T-helper 2 cell (primary cell): ENCODE measurements at places on chromosomes 6 and 20.

GRCh38 chr6:29905286-29905685 lies 37.0 kb upstream of the HLA-A start:
- DNase-seq, result no peak

GRCh38 chr6:106063448-106063850 lies 22.7 kb upstream of the PRDM1 start:
- DNase-seq, result no peak

GRCh38 chr6:45024610-45025009 lies 303.5 kb upstream of the RUNX2 start:
- DNase-seq, result no peak

- DNase-seq, result no peak
Observed at GRCh38 chr6:28490205-28490890, 25.2 kb downstream of the GPX6 start.

GRCh38 chr6:56992703-56993102 lies 37.8 kb downstream of the BEND6 start:
- no peak for DNase-seq

DNA sequence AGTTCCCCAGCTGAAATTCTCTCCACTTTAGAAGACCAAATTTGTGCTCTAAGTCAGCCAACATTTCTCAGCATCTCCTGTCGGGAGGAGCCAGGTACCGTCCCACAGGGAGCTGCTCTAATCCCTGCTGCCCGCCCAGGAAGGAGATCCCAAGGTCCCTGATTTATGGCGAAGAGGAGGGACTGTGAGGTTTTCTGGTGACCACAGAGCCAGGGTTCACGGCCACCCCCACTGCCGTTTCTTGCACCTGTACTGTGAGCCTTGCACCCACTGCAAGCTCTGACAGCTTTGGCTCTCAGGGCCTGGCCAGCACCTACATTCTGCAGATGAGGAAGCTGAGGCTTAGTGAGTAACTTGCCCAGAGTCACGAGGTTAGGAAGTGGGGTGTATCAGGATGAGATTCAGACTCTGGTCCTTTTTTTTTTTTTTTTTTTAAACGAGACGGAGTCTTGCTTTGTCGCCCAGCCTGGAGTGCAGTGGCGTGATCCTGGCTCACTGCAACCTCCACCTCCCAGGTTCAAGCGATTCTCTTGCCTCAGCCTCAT lies 34.9 kb downstream of the FOXC1 start:
- DNase-seq, result no peak

DNA sequence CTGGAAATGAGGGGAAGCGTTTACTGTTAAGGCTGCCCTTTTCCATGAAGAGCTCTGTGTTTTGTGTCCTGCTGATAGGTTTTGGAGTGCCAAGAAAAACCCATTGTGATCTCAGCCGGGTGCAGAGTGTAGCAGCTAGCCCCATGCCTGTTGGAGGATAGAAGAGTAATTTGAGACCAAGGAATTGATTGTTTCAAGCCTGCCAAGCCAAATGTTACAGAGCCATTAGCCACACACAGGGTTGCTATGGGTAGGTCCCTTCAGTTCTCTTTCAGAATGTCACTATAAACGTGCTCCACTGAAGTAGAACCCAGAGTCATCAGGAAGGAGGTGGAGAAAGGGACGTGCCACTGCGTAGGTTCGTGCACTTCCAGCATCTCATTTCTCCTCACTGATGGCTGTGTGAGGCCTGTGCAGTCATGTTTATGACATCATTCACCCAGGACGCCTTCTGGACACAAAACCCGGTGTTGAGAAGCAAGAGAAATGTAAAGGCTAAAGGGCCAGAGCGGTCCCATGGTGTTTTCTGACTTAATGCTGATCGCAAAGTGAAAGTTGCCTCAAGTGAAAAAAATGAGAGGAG lies 6.6 kb downstream of the GMPR start:
- DNase-seq, result no peak

DNA sequence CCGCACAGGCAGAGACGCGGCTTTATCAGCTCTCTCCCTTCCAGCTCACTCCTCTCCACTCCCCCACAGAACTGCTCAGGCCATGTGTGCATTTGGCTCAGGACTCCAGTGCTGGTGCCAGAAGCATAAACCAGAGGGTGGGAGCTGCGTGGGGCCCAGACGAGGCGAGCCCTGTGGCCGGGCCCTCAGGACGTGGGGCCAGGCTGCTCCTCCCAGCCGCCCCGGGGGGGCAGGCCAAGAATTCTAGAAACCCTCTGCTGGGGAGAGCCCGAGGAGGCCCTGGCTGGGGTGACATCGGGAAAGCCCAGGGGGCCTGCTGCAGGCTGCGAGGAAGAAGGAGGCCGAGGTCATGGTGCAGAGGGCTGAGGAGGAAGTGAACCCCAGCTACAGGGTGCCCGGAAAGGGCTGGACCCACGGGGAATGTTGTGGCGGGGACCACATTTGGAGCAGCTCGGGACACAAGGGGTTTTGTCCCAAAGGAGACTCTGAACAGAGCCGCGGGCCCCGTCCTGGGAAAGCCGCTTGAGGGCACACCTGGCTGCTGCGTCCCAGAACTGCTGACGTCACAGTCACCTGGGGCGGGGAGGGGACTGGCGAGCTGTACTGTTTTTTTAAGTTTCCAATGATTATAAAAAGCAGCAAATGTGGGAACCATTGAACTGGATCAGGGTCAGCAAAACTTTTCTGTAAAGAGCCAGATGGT lies 107.1 kb downstream of the BANF2 start:
- no peak for DNase-seq

- DNase-seq, result no peak
Observed at GRCh38 chr6:14312587-14312986, 195.0 kb downstream of the CD83 start.

DNA sequence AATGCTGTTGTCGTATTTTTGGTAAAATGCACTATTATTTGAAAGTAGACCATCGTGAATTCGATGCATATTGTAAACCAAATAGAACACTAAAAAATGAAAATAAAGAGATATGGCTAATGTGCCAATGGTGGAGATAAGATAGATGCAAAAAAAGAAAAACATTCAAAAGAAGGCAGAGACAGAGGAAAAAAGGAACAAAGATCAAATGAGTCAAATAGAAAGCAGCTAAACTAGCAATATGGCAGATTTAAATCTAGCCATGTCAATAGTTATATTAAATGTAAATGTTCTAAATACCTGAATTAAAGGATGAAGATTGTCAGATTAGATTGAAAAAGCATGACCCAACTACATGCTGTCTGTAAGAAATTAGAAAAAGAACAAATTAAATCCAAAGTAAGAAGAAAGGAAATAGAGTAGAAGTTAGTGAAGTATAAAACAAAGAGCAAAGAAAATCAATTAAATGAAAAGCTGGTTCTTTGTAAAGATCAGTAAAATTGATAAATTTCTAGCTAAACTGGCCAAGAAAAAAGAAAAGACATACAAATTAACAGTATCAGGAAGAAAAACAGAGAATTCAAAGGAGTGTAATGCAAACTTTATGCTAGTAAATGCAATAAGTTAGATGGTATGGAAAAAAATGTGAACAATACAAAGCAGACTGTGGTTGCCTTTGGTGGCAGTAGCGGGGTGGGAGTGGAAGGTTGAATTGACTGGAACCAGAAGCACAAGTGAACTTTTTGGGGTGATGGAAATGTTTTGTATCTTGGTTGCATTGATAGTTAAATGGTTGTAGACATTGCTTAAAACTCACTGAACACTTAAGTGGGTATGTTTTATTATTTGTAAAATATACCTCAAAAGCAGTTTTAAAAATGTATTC lies 44.8 kb downstream of the PTPN1 start:
- no peak for DNase-seq

GRCh38 chr20:45814314-45814713 lies 1.9 kb downstream of the UBE2C start:
- DNase-seq, result no peak

- no peak for DNase-seq
Observed at GRCh38 chr6:158609455-158610155, 34.9 kb downstream of the DYNLT1 start.

GRCh38 chr6:89412071-89413005 lies at the start of gene RRAGD:
Gene RRAGD, minus strand, starts transcription at chr6:89412273. Its CDS starts 280 bp downstream, at chr6:89411993.
- peak; percentile 86 for DNase-seq

GRCh38 chr20:31476643-31477215 lies 1.6 kb downstream of the REM1 start:
- DNase-seq, result no peak

GRCh38 chr20:62446888-62447869 lies 19.8 kb upstream of the RBBP8NL start:
- DNase-seq, result no peak

- no peak for DNase-seq
Observed at GRCh38 chr6:39171489-39172376, 56.7 kb upstream of the SAYSD1 start.

DNA sequence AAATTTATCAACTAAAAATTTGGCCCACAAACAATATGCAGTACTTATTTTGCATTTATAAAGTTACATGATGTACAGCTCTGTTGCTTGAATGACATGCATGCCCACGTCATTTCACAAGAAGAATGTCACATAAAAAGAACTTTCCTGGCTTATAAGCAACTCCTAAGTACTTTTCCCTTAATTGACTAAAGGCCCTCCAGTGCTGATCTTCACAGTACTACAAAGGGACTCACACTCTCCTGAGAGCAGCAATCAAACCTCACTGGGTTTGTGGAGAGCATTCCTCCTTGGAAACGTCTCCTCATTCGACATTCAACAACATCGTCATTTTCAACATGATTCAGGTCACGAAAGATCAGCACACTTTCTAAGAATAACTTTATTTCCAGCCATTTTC lies 111.1 kb downstream of the IPCEF1 start:
- DNase-seq, result no peak

- DNase-seq, result no peak
Observed at GRCh38 chr6:118320652-118321051, 227.4 kb upstream of the PLN start.

- no peak for DNase-seq
Observed at GRCh38 chr20:37160683-37161082, 18.4 kb upstream of the RPN2 start.

GRCh38 chr6:88982720-88983119 lies 19.3 kb upstream of the RNGTT start:
- no peak for DNase-seq

DNA sequence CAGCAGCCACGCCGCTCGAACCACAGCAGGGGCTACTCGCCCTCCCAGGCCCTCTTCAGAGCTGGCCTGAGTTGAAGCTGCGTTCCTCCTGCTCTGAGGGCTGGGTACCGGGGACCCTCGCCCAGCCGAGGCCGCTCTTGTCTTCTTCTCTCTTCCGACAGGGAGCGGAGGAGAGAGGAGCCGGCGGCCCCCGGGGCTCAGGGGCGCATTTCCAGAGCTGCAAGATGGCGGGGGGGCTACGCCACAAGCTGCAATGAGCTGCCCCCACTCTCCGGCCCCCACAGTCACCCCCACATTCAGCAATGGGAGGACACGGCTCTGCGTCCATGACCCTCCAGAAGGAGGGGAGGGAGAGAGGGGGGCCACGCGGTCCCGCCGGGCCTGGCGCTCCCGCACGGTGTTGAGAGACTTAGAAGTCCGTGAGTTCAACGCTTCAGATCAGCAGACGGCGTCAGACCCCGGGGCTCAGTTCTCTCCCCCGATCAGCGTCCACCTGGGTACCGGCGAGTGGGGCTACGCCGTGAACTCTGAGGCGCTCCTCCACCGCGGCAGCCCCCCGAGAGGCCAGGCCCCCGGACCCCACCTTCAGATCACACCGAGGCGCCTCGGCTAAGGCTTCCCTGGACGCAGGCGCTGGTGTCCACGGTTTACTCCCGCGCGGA lies 31.6 kb downstream of the SLC2A4RG start:
- DNase-seq, result no peak

- no peak for DNase-seq
Observed at GRCh38 chr6:144469144-144469575, 184.0 kb downstream of the UTRN start.

- DNase-seq, result no peak
Observed at GRCh38 chr20:44479643-44480042, 4.0 kb downstream of the TTPAL start.

DNA sequence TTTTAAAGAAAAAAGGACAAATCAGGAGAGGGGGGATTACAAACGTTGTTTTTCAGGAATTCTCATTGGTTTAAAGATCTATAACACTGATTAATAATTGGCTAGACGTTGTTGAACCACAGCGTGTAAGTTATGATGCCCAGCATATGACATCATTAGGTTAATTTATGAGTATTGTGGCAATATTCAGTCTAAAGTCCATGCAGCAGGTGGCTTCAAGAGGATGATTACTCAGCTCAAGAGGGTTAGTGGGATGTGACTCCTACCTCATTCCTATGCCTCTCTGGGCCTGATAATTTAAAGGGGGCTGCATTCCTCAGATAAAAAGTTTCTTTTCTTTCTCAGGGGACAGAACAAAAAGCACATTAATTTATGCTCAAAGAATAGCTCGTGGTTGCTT lies 1309.0 kb downstream of the EPHA7 start:
- no peak for DNase-seq

- DNase-seq, result no peak
Observed at GRCh38 chr6:516213-516612, 124.7 kb downstream of the IRF4 start.

DNA sequence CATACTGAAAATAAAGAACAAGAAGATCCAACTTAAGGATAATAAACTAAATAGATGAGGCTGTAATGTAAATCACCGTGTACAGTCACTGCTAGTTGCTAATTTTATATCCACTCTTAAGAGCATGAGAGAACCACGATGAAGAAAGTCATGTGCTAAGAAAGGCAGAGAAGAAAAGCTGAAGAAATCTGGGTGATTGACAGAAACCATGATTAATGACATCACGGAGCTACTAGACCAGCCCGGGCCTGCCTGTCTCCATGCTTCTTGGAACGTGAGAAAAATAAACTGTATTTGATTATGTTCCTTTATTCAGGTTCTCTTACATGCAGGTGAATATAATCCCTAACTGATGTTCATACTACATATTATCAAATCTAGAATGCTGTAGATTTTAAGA lies 84.2 kb upstream of the E2F3 start:
- no peak for DNase-seq

DNA sequence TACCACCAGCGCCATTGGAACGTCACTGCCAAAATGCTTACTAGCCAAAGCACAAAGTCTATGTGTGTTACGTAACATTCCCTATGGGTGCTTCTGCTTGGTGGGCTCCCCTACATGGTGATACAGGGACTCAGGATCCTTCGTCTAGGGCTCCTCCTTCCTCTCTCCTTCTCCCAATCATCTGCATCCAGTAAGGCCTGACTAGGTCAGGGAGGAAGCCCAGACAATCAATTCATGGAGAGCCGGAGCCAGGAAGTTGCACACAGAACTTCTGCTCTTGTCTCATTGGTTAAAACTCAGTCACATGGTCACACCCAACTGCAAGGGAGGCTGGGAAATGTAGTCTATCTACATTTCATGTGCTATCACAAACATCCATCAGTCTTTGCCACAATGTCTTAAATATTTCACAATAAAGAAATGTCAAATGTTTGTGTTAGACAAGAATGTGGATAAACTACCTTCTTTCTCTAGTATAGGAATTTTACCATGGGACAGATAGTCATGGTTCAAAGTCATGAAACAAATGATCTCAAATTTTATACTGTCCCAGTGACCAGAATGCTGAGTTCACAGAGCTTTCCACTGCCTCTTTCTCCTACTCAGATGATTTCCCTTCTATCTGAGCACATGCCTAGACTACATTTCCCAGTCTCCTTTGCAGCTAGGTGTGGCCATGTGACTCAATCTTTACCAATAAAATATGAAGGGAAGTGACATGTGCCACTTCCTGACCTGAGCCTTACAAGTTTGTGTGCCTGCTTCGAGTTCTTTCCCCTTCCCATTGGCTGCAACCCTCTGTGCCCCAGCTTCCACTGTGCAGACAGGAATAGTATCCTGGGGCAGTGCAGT lies 9.3 kb upstream of the KCNK15 start:
- no peak for DNase-seq
